Caudate nucleus (tissue), 63 donors: ENCODE measurements at places on chromosomes 2 and 18.

GRCh38 chr2:37501113-37501512 is 156.7 kb downstream of the QPCT start:
- no peak for DNase-seq

GRCh38 chr2:234411793-234412192 is 85.1 kb downstream of the ARL4C start:
- DNase-seq: no peak

DNA sequence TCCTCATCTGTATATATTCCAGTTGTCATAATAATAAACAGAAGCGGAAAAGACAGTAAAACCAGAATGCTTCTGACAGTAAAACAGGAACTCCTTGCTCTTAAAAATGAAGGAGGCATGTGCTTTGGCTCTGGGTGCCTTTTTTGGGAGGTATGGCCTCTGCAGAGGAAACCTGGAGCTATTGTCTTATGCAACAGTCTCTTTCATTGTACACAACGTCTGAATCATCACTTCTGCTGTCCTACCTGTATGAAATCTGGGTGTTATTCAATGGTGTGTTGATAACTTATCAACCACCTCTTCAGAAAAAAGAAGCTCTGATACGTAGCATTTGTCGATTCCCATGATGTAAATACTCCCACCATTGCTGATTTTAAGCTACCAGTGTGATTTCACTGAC is 64.8 kb downstream of the CDCA7 start:
- no peak for DNase-seq

DNA sequence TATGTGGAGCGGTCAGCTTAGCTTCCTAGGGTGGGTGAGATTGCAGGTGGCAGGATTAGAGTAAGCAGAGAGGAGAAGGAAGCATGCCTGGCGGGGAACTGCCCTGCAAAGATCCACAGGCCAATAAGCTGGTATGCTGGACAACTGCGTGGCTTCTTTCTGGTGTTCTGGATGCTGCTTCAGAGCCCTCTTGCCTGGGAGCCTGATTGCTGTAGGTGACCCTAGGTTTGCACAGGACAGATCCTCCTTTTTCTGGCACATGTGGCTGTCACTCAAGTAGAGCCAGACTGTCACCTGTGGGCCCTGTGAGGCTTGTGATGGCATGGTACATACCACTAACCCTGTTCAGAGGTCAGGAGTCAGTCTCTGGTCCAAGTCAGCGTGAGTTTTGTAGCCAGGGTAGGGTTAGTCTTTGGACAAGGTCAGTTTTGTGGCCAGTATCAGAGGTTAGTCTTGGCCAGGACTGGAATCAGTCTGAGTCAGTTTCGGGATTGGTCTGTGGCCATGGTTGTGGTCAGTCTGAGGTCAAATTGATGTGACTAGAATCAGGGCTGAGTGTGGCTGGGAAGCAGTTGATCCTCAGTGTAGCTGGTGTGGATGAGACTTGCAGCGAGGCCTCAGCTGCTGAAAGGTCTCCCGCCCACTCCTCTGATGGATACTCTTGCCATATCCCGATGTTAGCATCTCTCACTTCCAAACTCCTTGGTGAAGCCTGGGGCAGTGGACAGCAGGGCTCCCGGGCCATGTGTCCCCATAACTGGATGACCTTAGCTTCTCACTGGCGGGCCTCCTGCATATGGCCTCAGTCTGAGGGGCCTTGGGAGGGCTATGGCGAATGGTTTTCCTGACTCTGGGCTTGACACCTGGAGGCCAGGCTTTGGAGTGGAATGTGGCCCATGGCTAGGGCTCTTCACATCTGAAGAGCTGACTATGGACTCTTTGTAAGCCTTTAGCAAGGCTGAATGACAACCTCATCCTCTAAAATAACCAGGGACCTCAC is 260.5 kb downstream of the DYSF start:
- no peak for DNase-seq

DNA sequence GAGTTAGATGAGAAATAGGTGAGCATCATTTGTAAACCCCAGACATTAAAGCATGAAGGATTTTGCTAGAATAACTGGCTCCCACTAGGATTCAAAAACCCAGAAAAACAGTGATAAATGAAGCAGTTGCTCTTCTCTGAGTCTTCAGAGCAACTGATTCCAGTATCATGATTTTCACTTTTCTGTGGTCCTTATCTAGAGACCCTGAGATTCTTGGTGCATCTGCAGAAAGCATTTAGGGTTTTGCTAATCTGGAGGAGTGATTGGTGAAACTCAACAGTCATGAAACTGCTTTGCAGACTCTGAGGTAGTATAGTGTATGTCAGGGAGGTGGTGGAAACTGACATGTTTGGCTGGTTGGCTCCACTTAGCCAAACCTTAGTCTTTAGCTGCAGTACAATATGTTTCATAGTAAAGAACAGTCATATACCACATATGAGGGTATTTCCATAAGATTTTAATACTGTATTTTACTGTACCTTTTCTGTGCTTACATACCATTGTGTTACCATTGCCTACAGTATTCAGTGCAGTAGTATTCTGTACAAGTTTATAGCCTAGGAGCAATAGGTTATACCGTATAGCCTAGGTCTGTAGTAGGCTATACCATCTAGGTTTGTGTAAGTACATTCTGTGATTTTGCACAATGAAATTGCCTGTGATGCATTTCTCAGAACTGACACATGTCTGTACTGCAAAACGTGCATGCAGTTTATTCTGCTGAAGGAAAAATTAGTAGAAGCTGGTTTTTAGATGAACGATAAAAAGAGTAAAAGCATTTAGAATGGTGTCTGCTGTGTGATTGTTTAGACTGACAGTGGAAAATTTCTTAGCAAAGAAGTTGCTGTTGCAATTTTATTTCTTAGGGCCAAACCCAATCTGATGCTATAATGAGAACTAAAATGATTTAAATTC is 23.8 kb downstream of the EML4 start:
- no peak for DNase-seq

GRCh38 chr18:49640741-49641140 is 78.9 kb downstream of the LIPG start:
- DNase-seq: no peak

DNA sequence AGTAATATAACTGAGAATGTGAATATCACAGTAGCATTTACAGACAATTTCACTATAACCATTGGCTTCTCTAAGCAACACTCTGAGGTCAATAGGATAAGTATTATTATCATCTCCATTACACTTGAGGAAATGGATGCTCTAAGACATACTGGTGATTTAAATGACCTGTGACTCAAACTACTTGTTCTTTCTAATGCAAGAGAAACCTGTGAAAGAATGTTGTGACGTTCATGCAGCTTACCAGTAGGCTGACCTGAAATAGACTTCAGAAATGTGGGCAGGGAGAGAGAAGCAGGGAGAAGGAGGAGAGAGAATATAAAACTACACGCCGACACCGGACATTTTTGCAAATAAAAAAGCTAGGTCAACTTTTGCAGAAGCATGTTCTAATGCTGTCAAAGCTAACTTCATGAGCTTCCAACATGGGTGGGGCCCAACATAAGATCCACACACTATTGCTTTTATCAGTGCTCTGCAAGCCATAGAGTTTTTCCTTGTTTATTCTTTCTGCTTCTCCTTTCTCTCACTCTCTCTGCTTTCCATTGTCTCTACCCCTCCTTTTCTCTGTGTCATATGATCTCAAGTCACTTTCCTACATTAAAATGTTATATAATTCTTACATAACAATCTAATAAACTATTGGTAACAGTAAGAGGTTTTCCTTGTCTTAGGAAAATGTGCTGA is 217.6 kb upstream of the FN1 start:
- DNase-seq: no peak

- DNase-seq: no peak
Observed at GRCh38 chr2:182921234-182921633, 54.8 kb upstream of the FRZB start.

DNA sequence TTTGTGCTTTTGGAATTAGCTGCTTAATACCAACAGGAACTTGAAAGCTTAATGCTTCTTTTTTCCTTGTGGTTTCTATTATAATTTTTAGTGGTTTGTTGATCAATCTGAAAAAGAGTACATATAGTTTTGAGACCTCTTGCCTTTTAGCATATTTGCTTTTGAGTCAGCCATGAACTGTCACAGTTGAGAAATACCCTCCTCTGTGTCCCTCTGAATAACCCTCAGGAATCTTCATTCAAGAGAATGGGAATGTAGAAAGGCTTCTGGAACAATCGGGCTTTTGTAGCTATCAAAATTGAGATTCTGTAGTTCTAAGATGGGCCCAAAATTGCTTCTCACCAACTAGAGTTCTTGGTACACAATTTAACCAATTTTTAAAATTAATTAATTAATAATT is 451.1 kb upstream of the TRIB2 start:
- no peak for DNase-seq

GRCh38 chr2:61670591-61671501 is 132.7 kb upstream of the XPO1 start:
- DNase-seq: peak; percentile 79

DNA sequence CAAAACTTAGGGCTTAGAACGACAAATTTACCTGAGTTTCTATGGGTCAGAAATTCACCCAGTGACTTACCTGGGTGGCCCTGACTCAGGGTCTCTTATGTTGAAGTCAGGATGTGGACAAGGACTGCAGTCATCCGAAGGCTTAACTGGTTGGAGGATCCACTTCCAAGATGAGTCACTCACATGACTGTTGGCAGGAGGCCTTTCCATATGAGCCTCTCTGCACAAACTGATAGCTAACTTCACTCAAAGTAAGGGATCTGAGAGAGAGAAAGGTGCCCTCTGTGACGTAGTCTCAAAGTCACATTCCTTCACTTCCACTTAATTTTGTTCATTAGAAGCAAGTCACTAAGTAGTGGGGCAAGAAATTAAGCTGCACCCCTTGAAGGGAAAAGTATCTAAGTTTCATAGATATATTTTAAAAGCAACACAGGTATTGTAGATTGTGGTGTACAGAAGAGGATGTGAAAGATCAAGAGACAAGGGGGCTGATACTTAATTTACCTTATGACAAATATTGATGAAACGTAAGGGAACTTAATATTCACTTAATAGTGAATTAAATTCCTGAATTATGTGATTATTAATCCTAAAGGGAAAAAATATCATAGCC is 48.4 kb downstream of the TANK start:
- DNase-seq: no peak

DNA sequence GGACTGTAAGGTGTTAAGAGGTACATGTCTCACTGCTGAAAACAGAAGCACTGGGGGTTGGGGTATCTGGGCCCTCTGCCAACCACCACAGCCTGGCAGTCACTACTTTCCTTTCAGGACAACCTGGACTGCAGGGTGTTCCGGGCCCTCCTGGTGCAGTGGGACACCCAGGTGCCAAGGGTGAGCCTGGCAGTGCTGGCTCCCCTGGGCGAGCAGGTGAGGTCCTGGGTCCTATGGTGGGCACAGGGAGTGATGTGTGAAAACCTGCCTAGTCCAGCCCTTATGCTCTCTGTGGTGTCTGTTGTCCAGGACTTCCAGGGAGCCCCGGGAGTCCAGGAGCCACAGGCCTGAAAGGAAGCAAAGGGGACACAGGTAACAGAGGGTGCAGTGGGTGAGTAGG is 40.0 kb downstream of the MARCO start:
- no peak for DNase-seq

DNA sequence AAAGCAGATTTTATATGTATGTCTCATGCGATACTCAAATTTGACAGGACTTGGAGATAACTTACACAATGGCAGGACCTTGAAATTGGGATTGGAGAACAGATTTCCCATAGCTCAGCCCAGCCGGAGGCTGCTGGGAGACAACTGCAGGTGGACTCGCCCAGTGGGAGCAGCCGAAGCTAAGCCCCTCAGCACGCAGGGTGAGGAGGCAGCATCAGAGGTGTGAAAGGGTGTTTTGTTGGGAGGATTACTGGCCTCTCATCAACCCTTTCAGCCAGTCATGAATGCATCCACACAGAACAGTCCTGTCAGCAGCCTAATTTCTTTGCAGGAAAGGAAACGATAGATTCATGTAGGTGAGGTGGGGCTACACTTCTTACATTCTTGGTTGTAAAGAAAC is 110.4 kb upstream of the DYNAP start:
- DNase-seq: no peak

- no peak for DNase-seq
Observed at GRCh38 chr18:61602836-61603235, 269.6 kb downstream of the CDH20 start.

GRCh38 chr2:167249197-167249596 is 360.9 kb downstream of the XIRP2 start:
- DNase-seq: no peak

- no peak for DNase-seq
Observed at GRCh38 chr2:128302011-128302743, 16.5 kb downstream of the HS6ST1 start.

DNA sequence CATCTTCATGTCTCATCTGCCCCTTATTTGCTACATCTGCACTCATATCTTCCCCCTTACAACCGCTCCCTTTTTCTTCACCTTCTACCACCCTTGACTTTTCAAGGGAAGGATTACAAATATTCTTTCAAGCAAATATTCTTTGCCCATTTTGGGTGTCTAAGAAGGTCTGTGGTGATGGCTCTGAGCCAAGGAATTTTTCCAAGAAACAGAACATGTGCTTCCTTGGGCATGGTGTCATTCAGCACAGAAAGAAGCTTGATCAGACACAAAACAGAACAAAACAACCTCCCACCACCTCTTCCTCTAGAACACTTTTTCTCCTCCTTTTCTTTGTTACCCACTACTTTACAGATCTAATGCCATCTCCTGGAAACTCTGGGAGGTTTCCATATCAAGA is 313.7 kb downstream of the SATB2 start:
- DNase-seq: no peak

GRCh38 chr18:10514601-10515000 is 11.2 kb upstream of the NAPG start:
- no peak for DNase-seq
